Activated CD8-positive, alpha-beta memory T cell treated with anti-CD3 and anti-CD28 coated beads, Interleukin-2, amount 50 U/mL, for 48 hours (primary cell): ENCODE measurements at places on chromosomes 11 and 22.

- DNase-seq = no peak
Observed at GRCh38 chr11:110428956-110429730, 605 bp upstream of the FDX1 start.

DNA sequence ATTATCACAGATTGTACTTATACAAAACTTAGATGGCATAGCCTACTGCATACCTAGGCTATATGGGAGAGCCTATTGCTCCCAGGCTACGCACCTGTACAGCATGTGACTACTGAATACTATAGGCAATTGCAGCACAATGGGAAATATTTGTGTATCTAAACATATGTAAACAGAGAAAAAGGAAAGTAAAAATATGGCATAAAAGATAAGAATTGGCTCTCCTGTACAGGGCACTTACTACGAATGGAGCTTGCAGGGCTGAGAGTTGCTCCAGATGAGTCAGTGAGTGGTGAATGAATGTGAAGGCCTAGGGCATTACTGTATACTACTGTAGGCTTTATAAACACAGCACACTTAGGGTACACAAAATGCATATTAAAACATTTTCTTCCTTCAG is 13.2 kb downstream of the APOL6 start:
- no peak for DNase-seq

- DNase-seq = no peak
Observed at GRCh38 chr22:35894937-35895708, 133.5 kb downstream of the RBFOX2 start.

DNA sequence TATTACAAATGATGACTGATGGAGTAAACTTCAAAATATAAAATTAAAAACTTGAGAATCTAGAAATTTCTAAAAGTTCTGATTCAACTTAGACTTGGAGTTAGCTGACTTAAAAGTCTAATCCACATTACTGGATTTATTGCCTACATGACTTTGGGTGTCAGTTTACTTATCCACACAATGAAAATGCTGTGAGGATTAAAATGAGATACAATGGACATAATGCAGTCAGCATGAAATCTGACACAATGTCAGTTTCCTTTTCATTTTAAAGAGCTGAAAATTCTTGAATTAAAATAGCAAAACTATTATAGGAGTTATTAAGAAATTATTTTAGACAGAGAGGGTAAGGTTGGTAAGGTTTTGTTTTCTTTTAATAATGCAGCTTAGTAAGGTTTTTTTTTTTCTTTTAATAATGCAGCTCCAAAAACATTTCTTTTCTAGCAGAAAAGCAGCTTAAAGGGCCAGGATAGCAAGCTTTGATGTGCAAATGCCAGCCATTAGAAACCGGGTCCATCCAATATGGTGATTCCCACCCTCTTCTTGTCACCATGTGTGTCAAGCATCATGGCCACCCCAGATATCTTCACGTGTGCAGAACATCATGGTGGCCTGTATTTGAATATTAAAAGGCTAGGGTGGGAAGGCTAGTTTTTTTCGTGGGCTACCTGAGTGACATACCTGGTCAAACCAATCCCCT is 18.9 kb downstream of the APIP start:
- no peak for DNase-seq

GRCh38 chr11:26761361-26761809 is 39.5 kb upstream of the SLC5A12 start:
- no peak for DNase-seq

GRCh38 chr11:1847926-1848639 is 4.8 kb upstream of the LSP1 start:
- no peak for DNase-seq

GRCh38 chr11:123211149-123211852 is 16.3 kb upstream of the CLMP start:
- DNase-seq = no peak

DNA sequence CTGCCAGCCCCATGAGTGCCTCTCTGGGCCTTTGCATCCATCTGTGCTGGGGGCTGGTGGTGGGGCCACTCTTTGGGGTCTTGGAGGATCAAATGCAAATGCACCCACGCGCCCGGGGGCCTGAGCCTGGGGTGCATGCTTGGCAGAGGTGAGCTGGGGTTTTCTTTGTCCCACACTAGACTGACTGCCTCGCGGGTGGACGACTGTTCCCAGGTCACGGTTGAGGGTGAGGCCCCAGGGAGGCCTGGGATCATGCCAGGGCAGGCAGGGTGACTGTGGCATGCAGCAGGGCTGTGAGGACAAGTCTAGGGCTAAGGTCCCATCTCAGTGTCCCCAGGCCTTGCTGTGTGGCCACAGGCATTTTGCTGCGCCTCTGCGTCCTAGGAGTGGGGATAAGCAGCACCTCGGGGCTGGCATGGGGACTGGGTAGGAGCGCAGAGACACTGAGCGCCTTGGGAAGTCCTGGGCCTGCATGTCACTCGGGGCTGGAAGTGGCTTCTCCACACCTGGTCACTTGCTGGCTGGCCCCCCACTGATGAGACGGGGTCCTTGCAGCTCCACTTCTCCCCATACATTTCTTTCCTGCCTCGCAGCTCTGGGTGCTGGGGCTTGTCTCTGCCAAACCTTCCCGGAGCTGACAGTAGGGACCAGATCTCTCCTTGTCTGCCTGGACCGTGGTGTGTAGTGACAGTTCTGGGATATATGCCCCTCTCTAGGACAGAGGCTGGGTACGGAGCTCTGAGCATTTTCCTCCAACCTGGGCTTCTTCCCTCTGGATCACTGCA is 133.1 kb downstream of the CTTN start:
- no peak for DNase-seq

DNA sequence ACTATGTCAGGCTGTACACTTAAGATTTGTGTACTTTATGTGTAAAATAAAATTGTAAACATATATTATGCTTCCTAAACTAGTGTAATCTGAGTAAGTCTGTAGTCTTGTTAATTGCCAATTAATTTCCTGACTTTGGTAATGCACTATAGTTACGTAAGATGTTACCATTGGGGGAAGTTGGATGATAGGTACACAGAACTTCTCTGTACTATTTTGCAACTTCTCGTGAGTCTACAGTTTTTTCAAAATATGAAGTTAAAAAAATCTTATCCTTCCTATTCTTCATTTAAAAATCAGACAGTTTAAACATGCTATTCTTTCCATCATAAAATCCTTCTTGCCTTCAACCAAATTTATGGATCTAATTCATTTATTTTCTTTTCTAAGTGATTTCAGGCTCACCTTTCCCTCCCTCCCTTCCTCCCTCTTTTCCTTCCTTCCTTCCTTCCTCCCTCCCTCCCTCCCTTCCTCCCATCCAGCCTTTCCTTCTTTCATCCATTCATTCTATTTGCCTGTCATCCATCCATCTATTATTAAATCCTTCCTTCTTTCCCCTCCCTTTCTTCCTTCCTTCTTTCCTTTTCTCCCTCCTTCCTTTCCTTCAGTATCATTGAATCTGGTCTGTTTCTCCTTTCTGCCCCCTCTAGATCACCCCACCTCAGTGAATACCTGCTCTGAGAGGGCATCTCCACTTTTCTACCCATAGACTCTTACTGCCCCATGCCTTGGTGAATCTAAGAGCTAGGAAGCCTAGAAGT is 22.1 kb upstream of the ASCC2 start:
- DNase-seq = no peak
